ENCODE measurements at places on chromosomes 5 and 9.

DNA sequence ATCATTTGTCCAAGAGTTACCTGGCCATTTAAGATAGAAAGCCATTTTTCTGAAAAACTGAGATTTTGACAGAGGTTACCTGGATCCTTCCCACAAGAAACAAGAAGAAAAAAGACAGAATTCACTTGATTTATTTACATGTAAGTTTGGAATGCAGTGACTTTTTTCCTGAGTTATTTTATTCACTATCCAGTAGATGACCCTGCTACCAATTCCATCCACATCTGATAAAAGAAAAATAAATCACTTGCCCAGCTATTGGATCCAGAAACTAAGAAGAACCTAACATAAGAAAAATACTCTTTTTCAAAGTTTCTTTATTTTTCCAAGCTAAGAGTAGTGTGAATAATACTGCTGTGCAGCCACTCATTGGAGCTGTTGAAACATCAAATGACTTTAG, 275.2 kb downstream of the CETN3 start:
- DNase-seq, result no peak

DNA sequence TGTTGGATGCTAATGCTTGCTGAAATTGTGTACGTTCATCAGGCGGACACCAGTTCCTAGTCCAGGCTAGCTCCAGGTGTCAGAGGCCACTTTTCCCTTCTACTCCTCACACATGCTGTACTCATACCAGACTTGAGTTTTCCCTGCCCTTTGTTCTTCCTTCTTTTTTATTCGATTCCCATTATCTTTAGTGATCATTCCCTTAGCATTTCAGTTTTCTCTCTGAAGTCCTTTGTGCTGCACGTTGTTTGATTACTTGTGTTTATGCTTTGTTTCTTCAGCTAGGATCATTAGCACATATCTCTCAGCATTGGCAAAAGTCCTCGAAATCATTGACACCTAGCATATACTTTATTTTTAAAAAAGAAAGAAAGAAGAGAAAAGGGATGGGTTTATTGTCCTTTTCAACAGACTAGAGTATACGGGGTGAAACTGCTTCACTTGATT, 409 bp upstream of the COX7C start:
- no peak for DNase-seq

DNA sequence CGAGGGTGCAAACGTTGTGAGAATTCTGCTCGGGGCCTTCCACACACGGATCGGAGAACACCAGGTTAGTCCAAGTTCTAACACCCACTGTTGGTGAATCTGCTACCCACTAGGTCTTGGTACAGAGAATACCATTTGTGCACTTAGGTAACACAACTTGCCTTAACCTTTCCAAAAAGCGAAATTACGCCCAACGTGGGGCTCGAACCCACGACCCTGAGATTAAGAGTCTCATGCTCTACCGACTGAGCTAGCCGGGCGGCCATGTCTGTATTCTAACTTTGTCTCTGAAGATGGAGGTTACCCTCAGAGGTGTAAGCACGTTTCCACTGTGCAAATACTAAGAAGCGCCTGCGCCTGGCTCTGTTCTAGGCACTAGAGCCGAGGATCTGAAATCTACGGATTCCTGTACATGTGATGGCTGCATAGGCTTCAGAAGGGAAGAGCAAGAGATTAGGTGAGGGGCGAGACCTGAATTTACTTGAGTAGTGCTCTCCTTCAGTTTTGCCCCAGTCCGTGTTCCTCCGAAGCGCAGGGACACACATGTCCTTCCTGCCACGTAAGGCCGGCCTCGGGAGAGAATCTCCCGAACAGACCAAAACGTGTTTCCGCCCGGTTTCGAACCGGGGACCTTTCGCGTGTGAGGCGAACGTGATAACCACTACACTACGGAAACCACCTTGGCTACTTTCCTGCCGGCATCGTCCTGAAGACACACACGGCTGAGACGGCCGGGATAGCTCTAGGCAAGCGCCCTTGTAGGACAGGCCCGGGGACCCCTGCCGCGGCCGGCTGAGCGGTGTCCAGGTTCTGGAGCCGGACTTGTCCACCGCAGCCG, 1.1 kb upstream of the TRIM41 start:
- peak; percentile 89 for DNase-seq

DNA sequence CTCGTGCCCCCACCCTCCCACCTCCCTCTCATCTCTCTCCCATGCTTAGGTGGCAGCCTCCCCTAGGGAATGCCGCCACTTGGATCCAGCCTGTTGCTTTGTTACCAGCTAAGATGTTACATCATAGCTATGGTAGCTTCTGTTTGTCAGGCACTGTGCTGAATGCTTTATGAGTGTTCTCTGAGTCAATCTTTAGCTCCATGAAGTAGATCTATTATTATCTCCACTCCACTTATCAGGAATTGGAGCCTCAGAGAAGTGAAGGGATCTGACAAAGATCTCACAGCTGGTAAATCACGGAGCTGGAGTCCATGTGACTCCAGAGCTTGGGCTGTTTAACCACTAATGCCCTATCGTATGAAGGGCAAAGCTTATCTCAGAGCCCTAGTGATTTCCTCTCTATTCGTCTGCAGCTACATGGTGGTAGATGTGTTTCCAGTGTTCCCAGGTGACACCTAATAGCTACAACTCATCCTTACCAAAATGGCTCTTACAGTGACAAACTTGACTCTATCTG, 54.1 kb downstream of the GARNL3 start:
- DNase-seq, result no peak

GRCh38 chr9:119400606-119401005, 31.4 kb upstream of the BRINP1 start:
- no peak for DNase-seq

DNA sequence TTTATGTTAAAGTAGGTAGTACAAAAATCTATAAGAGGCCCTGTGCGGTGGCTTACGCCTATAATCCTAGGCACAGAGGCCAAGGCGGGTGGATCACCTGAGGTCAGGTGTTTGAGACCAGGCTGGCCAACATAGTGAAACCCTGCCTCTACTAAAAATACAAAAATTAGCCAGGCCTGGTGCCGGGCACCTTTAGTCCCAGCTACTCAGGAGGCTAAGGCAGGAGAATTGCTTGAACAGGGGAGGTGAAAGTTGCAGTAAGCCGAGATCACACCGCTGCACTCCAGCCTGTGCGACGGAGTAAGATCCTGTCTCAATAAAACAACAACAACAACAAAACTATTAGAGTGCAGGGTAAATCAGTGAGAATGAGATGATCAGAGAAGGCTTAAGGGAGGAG, 634.5 kb downstream of the NR2F1-AS1 start:
- no peak for DNase-seq

- DNase-seq, result no peak
Observed at GRCh38 chr5:23064710-23065109, 211.6 kb upstream of the CDH12 start.

- no peak for DNase-seq
Observed at GRCh38 chr5:8912106-8912505, 633.8 kb downstream of the SEMA5A start.

DNA sequence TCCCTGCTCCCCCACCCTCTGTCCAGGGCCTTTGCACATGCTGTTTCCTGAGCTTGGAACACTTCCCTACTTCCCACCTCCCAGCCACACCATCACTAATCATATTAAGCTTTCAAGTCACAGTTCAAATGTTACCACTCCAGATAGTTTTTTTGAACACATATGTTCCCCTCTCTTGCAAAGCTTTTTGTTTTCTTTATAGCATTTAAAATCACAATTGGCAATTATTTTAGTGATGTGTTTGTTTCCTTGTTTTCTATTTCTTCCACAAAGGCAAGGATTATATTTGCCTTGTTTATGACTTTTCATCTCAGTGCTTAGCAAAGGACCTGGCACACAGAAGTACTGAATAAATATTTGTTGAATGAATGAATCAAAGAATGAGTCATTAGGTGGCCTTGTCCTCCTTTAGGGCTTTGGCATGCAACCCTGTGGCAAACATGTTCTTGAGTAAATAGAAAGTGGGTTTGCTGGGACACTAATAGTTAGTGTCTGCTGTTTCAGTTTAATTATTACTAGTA, 386.8 kb downstream of the FGF10 start:
- peak; percentile 97 for DNase-seq

- DNase-seq, result no peak
Observed at GRCh38 chr5:91263898-91264297, 119.2 kb downstream of the ARRDC3 start.

DNA sequence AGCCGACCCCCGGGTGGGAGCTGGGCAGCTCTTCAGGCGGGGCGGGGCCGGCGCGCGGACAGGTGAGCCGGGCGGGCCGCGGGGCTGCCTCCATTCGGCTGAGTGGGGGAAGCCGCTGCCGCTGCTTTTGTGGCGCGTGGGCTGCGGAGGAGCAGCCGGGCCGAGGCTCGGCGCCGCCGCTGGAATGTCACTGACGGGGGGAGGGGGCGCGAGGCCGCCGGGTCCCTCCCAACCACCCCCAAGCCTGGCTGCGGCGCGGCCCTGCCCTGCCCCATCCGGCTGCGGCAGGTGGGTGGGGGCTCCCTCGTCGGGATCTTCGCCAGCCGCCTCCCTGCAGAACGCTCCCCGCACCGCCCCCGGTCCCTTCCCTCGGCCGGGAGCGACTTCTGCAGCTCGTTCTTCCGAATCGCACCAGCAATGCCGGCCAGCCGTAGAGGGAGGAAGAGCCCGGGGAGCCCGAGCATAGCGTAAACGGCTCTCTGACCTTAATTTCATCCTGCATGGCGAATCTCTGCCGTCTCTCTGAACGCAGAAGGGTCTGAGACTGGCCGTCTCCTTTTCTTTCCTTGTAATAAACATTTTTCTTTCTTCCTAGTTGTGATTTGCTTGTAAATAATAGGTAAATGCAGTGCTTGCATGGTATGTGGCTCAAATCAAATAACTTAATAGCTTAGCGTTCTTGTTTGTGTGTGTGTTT, 505 bp downstream of the SPTAN1 start:
- DNase-seq, result no peak

DNA sequence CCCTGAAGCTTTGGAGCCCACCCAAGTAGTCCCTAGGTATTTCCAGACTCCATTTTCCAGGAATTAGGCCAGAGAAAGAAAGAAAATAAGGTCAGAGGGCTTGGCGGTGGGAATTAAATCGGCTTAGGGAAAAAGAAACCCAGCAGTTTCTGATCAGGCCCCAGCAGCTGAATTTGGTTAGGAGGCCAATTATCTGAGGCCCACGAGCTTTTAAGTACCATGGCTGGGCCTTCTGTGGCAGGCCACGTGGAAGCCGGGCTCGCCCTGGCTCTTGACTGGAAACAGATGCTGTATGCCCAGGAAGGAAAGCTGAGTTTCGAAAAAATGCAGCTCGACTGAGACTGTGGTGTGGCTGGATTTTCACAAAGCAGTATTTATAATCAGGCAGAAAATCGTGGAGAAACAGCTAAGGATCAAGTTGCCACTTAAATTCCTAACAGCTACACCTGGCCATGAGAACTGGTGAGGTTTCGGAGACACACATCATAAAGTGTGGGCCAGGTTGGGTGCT, 75.1 kb upstream of the PANK3 start:
- no peak for DNase-seq

- no peak for DNase-seq
Observed at GRCh38 chr9:31683116-31683515, 701.3 kb upstream of the ACO1 start.

DNA sequence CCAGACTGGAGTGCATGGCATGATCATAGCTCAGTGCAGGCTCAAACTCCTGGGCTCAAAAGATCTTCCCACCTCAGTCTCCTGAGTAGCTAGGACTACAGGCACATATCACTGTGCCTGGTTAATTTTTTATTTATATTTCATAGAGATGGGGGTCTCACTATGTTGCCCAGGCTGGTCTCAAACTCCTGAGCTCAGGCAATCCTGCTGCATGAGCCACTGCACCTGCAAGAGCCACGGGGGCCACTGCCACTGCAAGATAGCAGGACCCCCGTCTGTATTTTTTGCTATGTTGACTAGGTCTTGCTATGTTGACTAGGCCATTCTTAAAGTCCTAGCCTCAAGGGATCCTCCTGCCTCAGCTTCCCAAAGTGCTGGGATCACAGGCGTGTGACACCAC, 6.5 kb downstream of the CYSTM1 start:
- DNase-seq, result no peak

- DNase-seq, result no peak
Observed at GRCh38 chr9:32401488-32401887, 17.0 kb downstream of the ACO1 start.

DNA sequence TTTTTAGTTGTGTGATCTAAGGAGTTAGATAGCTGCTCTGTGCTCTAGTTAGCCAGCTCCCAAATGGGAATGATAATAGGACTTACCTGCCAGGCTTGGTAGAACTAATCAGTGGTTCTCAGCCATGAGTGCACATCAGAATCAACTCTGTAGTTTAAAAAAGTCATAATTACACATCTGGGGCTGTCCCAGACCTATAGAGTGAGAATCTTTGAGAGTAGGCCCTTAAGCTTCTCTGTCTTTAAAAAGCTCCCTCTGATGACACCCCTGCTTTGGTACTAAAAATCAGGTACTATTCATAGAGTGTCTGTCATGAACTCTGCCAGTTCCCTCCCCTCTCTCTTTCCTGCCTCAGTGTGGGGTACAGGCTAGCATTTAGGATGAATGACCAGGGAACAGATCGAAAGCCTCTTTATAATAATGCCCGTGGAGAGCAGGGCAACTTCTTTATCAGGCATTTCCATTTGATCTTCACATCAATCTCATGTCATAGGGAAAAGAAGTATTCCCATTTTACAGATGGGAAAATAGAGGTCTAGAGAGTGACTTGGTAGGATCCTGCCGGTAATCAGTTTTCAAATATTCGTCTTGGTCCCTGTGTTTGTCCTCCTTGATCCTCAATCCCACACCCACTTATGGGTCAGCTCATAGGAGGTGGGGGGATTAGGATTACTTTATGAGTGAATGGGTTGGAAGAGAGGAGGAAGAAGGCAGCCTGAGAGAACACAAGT, 15.3 kb downstream of the PPARGC1B start:
- no peak for DNase-seq

DNA sequence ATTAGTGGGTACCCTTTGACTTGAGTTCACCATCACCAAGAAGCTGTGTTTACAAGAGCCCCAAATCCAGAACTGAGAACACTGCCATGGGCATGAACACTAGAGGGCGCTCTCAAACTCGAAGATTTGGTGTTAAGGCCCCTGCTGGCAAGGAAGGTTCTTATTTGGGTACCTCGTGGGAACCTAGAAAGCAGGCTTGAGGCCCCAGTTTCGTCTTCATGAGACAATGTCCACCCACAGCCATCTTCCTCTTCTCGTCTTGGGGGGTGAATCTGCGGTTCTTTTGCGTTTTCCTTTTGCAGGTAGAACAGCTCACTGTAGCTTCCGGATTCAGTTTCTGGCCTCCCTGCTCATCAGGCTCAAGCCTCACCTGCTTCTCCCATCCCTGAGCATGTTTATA, 184.0 kb downstream of the SEMA5A start:
- DNase-seq, result peak; percentile 33

- DNase-seq, result no peak
Observed at GRCh38 chr9:132509928-132510874, 72.2 kb upstream of the BARHL1 start.

DNA sequence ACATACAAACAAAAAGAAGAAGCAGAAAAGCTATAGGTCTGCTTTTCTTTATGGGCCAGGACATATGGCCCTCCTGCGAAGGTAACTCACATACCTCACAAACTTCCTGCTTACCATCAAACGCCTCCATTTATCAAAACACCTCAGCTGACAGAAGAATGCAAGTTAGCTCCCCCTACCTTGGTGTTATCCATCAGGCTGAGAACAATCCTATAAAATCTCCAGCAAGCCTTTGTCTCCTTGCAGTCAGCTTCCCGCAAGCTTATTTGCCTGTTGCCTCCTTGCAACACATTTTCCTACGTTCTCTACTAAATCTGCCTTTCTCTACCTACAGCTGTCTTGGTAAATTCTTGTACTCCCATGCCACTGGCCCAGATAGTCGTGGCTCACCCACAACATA, 22.7 kb upstream of the PCA3 start:
- DNase-seq, result no peak

All from LNCaP clone FGC (cell line).